T-helper 2 cell (primary cell): ENCODE measurements at places on chromosomes 2 and 18.

DNA sequence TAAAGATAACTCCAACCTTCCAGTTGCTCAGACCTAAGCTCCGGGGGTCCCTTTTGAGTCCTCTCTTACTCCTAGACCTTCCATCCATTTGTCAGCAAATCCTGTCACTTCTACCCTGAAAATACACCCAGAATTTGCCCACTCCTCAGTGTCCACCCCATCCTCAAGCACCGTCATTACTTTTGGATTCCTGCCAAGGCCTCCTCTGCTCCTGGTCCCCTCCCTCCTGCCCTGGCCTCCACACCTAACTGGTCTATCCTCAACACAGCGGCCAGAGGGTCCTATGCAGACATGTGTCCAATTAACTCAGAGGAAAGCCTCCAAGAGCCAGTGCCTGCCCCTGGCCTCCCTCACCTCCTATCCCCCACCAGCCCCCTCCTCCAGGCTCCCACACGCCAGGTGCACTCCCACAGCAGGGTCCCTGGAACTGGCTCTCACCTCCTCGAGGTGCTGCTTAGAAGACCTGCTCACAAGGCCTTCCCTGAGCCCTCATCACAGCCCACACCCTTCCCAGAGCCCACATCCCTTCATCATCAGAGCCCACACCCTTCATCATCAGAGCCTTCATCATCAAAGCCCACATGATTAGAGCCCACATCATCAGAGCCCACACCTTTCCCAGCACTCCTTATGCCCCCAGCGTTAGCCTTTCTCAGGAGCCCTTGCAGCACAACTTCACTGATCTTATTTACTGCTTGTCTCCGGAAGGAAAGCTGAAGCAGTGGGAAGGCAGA, 20.4 kb downstream of the FAM178B start:
- DNase-seq: no peak

- no peak for DNase-seq
Measured at GRCh38 chr18:3982541-3982940, 472.6 kb downstream of the DLGAP1 start.

DNA sequence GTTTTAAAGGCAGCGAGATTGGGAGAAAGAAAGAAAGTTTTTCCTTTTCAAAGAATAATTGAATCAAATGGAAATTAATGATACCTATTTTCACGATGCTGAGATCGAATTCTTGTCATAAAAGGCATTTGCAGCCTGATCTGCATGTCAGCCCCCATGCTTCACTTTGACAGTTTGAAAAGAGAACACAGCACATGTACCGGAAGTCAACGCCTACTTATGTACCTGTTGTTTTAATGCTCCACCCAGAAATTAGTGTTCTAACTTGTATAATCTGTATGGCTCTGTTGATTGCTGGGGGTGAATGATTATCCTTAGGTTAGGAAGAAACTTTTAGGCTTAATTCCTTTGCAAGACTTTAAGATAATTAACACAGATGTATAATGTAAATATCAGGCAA, 31.0 kb downstream of the EEF1B2 start:
- DNase-seq: no peak

- no peak for DNase-seq
Measured at GRCh38 chr2:110105608-110106467, 9.8 kb downstream of the MALL start.

GRCh38 chr2:219723311-219723710, 95.9 kb downstream of the SLC4A3 start:
- no peak for DNase-seq

GRCh38 chr18:36321658-36322407, 24.3 kb downstream of the FHOD3 start:
- no peak for DNase-seq
